Activated CD4-positive, alpha-beta T cell treated with anti-CD3 and anti-CD28 coated beads, Interleukin-2, Interleukin-4, amounts not matched to agents 100 ng/mL and 50 ng/mL, durations not matched to agents 16 hours and 8 hours (primary cell): ENCODE measurements at places on chromosomes 13 and 19.

DNA sequence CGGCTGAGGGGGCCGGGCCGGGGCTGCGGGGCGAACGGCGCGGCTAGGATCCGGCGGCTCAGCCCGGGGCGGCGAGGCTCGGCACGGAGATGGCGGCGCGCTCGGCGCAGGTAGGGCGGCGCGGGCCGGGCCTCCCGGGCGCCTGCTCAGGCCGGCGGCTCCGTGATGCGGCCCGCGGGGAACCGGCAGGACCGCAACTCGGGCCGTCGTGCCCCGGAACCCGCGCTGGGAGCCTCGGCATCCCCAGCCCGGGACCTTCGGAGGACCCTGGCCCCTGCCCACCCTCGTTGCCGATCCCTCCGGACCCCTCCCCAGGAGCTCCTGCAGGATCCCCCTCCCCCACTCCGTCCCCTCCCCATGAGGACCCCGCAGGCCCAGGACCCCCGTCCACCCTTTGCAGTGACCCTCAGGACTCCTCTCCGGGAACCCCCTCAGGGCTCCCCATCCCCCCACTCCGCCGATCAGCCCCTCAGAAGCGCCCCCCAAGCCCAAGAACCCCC, 304 bp downstream of the EVI5L start:
- DNase-seq = no peak

GRCh38 chr13:94967183-94968039, 255.1 kb upstream of the SOX21 start:
- peak; percentile 12 for DNase-seq

DNA sequence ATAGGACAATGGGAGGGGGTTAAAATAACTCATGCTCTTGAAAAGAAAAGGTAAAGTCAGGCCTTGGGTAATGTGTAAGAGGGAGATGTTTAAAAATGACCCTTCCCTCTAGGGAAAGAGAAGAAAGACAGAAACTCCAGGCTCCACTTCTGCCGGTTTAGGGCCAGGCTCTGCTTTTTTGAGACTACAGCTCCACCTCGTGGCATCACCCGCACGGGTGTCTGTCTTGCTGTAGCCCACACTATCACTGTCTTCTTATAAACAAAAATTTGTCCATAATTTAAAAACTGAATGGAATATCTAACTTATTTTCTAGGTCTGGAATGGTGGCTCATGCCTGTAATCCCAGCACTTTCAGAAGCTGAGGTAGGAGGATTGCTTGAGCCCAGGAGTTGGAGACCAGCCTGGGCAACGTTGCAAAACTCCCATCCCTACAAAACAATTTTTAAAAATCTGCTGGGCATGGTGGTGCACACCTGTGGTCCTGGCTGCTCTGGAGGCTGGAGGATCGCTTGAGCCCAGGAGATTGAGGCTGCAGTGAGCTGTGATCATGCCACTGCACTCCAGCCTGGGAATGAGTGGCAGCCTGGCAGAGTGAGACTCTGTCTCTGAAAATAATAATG, 65.1 kb upstream of the GTF3A start:
- DNase-seq = peak; percentile 70

- DNase-seq = no peak
Measured at GRCh38 chr13:106445996-106446395, 89.5 kb downstream of the EFNB2 start.

DNA sequence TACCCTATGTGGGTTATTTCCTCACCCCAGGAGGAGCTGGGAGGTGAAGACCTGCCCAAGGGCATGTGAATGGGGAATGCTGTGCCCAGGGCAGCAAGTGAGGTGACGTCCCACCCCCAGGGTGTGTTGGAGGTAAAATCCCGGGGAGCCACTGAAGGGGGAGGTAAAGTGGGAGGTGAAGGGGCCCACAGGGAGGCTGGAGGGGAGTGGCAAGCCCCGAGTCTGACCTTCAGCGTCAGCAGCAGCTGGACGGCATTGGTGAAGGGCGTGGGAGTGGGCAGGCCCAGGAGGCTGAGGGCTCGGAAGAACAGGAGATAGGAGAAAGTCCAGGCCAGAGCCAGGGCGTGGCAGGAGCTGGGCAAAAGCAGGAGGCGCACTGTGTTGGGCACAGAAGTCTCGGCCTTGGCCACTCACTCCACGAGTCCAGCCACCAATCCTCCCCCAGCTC, 2.4 kb downstream of the MBOAT7 start:
- no peak for DNase-seq

DNA sequence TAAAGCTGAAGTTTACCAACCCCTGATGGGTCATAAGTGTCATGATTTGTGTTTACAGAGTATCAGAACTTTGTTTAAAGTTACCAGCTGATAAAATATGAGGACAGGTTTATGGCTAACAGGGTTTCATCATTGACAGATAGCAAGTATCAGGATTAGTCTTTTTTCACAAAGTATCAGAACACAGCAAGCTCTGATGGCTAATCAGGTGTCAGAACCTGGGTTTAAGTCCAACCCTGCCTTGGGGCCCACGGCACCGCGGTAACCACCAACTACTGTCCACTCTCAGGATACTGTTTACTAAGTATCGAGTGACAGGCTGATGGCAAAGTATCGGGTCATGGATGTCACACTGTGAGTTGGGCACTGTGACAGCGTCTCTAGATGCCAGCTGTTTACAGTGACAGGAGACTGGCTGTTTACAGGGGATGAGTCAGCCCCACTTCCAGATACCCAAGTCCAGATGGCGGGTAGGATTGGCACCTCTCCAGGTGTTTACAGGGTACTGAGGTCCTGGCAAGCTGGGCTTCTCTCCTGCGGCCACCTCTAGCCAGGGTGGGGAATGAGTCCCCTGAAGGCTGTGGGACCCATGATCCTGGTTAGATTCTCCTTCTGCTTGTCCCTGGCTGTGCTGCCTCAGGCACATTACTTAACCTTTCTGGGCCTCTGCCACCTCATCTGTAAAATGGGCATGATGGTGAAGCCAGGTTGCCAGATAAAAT, 21.8 kb downstream of the ARRDC2 start:
- DNase-seq = no peak

GRCh38 chr19:44738603-44739558, 9.6 kb upstream of the BCL3 start:
- no peak for DNase-seq

GRCh38 chr13:35923347-35923746, 207.8 kb downstream of the DCLK1 start:
- no peak for DNase-seq

- DNase-seq = no peak
Measured at GRCh38 chr19:58476498-58477015, 405 bp downstream of the ZNF446 start.

- peak; percentile 45 for DNase-seq
Measured at GRCh38 chr13:40315416-40316064, 350.9 kb downstream of the FOXO1 start.

DNA sequence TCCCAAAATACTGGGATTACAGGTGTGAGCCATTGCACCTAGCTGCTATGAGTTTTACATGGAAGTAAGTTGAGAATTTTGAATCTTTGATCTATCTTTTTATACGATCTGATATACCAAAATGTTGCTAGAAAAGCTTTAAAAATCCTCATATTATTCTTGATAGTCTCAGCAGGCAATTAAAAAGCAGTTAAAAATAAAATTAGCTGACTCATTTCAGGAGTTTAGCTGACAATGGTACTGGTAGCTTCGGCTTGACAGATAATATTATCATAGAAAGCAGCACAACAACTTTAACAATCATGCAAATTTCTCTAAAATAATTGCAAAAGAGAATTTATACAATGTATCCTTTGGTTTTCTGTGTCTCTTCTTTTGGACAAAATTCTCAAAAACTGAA, 9.6 kb upstream of the FOXO1 start:
- no peak for DNase-seq

GRCh38 chr13:93304868-93305613, 78.4 kb downstream of the GPC6 start:
- no peak for DNase-seq

DNA sequence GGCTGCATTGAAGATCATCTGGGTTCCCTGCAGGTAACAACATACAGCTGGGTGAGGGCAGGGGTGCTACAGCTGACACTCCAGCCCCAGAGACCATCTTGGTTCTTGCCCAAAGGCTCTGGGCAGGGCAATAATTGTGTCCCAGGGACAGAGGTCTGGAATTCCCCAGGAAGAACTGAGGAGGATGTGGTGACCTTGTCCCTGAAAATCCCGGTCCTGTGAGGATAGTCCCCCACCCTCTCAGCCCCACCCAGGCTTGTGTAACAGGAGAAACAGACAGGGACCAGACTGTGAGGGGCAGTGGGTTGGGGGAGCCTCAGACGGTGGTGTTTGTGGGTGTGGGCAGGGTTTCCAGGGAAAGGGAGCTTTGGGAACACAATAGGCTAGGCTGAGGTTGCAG, 63.5 kb downstream of the COLGALT1 start:
- no peak for DNase-seq

DNA sequence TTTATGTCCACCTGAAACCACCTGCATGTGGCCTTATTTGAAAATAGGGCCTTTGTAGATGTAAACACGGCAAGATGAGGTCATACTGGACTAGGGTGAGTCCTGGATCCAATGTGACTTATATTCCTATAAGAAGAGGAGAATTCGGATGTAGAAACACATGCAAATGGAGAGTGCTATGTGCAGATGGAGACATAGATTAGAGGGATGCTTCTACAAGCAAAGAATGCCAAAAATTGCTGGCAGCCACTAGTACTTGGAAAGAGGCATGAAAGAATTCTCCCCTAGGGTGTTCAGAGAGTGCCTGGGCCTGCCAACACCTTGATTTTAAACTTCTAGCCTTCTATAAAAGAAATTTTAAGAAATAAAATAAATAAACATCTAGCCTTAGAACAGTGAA, 226.1 kb downstream of the RFC3 start:
- no peak for DNase-seq

DNA sequence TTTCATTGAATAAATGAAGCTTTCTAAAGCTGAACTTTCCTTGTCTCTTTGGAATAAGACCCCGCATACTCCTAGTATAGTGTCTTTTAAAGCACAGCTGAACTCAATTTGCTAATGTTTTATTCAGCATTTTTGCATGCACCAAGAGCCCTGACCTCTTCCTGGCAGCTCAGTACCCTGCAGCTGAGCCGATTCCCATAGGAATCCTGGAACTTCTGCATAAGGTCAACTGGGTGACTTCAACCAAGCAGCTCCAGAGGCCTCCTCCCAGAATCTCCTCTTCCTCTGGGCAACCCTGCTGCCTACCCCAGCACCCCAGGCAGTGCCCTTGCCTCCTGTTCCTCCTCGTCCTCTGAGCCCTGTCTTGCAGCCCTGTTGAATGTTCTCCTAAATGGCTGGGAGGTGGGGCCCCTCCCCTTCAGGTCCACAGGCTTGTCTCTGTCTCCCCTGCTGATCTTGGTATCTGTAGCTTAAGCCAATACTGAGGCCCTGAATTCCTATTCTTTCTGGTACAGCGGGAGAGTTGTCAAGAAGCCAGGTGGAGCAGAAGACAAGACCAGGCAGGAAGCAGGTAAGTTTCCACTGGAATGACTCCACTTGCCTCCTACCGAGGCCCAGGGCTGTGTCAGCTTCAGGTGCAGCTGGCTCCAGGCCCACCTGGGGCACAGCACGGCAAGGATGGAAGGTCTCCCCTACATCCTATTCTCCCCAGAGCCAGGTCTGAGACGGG, 23.6 kb upstream of the CCDC124 start:
- no peak for DNase-seq

DNA sequence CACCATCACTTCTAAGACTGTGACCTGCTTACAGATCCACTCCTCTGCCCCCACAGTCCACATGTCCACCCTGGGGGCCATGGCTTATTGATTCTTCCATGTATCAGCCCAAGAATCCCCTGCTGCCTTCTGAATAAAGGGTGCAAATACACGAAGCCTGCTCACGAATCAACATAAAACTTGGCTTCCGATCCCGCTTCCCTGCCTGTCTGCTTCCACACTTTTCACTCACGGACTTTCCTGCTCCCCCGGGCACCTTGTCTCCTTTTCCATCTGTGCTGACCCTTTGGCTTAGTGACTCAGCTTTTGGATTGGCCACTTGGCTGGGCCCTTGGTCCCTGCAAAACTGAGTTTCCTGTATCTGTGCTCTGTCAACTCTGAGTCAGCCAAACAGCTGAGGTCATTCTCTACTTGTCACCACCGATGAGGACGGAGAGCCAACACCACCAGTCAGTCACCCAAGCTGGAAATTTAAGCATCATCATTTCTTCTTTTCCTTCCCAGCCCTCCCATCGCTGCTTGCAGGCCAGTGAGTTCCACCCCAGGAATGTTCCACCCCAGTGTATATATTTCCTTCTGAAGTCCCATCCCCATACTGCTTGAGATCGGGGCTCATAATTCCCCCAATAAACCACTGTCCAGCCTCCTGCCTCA, 11.4 kb upstream of the USP12 start:
- no peak for DNase-seq

GRCh38 chr19:3359015-3359918, 7.1 kb upstream of the NFIC start:
- DNase-seq = no peak

- no peak for DNase-seq
Measured at GRCh38 chr13:71378961-71379905, 487.8 kb downstream of the DACH1 start.

- peak; percentile 59 for DNase-seq
Measured at GRCh38 chr19:42433503-42434260, 6.5 kb upstream of the LIPE start.

DNA sequence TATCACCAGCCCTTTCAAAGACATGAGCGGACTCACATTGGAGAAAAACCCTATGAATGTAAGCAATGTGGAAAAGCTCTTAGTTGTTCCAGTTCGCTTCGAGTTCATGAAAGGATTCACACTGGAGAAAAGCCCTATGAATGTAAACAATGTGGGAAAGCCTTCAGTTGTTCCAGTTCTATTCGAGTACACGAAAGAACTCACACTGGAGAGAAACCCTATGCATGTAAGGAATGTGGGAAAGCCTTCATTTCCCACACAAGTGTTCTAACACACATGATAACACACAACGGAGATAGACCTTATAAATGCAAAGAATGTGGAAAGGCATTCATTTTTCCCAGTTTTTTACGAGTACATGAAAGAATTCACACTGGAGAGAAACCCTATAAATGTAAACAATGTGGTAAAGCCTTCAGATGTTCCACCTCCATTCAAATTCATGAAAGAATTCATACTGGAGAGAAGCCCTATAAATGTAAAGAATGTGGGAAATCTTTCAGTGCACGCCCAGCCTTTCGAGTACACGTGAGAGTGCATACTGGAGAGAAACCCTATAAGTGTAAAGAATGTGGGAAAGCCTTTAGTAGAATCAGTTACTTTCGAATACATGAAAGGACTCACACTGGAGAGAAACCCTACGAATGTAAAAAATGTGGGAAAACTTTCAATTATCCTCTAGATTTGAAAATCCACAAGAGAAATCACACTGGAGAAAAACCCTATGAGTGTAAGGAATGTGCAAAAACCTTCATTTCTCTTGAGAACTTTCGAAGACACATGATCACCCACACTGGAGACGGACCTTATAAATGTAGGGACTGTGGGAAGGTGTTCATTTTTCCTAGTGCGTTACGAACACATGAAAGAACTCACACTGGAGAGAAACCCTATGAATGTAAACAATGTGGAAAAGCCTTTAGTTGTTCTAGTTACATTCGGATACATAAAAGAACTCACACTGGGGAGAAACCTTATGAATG, 17.6 kb downstream of the ZNF791 start:
- DNase-seq = no peak
